Fibroblast of the aortic adventitia (primary cell): ENCODE measurements at places on chromosomes 4 and X. TPM values are rescaled to one million over a fixed set of nuclear protein-coding genes. Genes with fewer than 3 reads are reported as not detected.

The ANXA10 gene
- total RNA-seq: 7.0 and 83.5 TPM in 2 replicates

The DCHS2 gene
- total RNA-seq: under 0.01 TPM in 1 of 2 replicates, not detected in the other

The PNMA6A gene
- 1.3 and 14.9 TPM in 2 replicates for total RNA-seq

The STBD1 gene
- 3.6 and 5.0 TPM in 2 replicates for total RNA-seq

The CRMP1 gene
- not detected in 2 replicates for total RNA-seq

The ZCCHC18 gene
- total RNA-seq: 0.27 and 2.4 TPM in 2 replicates

The DMP1 gene
- not detected in 2 replicates for total RNA-seq

The FAM133A gene
- 0.45 TPM in 1 of 2 replicates, not detected in the other for total RNA-seq

The SPOCK3 gene
- 1.9 and 7.2 TPM in 2 replicates for total RNA-seq

The EIF2S3 gene
- total RNA-seq: 149 and 349 TPM in 2 replicates

The SMARCA1 gene
- 62.5 and 110 TPM in 2 replicates for total RNA-seq

The PTPN13 gene
- 41.6 and 67.6 TPM in 2 replicates for total RNA-seq

The MAGEA8 gene
- total RNA-seq: not detected in 2 replicates

The MAGEA2 gene
- total RNA-seq: not detected in 2 replicates

The HSFX4 gene
- not detected in 2 replicates for total RNA-seq

The LRP2BP gene
- total RNA-seq: 0.63 and 0.74 TPM in 2 replicates

The CHRDL1 gene
- total RNA-seq: 1.2 and 4.0 TPM in 2 replicates

The PTTG2 gene
- total RNA-seq: not detected in 2 replicates
